ENCODE measurements at places on chromosomes 5 and 9. TPM values are rescaled to one million over a fixed set of nuclear protein-coding genes. Genes with fewer than 3 reads are reported as not detected.

Gene PCSK5
- 1.2 TPM for total RNA-seq

Gene ACER2
- 3.4 TPM for total RNA-seq

Gene RGS7BP
- total RNA-seq, result not detected

Gene MXD3
- 85.1 TPM for total RNA-seq

Gene LYRM7
- 14.4 TPM for total RNA-seq

Gene PPP3R2
- not detected for total RNA-seq

Gene FAM169A
- total RNA-seq, result 1.1 TPM

Gene LECT2
- not detected for total RNA-seq

Gene FOXD4
- not detected for total RNA-seq

Measured in myometrial cell (primary cell).